WTC11 (cell line): ENCODE measurements at places on chromosomes 6 and 20.
A peak's percentile ranks its signal among the peaks of the same experiment; 100 is the strongest.

DNA sequence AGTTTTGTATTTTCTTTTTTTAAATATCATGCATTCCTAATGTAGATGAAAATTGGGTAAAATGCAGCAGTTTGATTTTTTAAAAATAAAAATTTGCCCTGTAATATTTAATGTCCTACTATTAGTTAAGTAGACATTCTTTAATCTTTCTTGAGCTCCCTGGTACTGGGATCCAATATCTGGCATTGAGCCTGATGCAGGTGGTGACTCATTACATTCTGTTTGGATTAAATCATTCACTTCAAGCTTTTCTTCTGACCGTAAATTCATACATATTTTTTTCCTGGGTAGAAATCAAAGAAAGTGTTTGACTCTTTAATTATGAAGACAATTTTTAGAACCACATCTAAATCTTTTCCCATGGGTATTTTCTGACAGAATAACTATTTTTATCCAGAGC is 768.8 kb upstream of the SLC35B3 start:
- DNase-seq, result no peak

DNA sequence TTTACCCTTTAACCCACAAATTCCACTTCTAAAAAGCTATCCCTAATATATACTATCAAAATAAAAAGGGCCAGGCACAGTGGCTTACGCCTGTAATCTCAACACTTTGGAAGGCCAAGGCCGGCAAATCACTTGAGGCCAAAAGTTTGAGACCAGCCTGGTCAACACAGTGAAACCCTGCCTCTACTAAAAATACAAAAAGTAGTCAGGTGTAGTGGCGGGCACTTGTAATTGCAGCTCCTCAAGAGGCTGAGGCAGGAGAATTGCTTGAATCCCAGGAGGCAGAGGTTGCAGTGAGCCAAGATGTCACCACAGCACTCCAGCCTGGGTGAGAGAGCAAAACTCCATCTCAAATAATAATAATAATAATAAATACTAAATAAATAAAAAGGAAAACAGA is 82.5 kb downstream of the TRIM27 start:
- peak; percentile 28 for DNase-seq

DNA sequence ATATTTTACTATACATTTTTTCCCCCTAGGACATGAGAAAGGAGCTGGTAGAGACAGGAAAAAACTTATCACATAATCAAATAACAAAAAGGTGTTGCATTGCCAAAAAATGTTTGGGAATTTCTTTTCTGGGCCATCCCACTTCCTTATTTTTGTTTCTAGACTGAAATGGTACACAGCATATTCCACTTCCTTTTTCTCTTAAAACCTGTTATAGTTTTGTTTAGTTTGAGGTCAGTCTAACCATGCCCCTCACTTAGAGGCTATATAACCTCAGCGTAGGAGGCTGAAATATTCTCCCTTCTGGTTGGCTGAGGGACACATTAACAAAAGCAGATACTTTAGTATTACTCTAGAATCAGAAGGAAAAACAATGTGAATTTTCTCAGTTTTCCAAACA is 323.9 kb downstream of the GJA1 start:
- no peak for DNase-seq

GRCh38 chr6:116695401-116695800 is 14.4 kb downstream of the KPNA5 start:
- DNase-seq, result no peak

- DNase-seq, result no peak
Observed at GRCh38 chr6:42727627-42728026, 5.2 kb upstream of the PRPH2 start.

DNA sequence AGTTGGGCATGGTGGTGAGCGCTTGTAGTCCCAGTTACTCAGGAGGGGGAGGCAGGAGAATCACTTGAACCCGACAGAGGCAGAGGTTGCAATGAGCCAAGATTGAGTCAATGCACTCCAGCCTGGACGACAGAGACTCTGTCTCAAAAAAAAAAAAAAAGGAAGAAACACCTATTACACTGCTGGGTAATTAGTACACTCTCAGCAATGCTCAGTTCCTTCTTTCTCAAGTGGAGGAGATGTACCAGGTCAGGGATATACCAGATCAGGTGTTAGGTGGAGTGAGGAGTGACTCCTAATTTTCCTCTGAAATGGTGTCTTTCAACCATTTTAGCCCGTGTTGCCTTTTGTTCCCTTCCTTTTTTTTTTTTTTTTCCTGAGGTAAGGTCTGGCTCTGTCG is 30.0 kb upstream of the UBR2 start:
- no peak for DNase-seq

DNA sequence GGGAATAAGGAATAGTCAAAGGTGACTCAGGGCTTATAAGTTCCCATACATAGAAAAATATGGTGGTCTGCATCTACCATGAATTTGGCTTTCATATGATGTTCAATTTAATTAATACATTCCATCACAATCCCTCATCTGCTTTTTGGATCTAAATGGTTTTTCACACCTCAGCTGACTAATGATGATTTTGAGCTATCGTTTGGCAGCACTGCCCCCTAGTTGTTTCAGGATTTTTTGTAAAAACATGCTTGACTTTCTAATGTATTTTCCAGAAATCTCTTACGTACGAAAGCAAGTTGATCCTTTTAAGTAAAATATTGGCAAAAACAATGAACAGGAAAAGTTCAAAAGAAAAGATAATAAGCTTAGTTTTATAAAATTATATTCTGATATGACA is 408.6 kb upstream of the ADGRB3 start:
- DNase-seq, result no peak

DNA sequence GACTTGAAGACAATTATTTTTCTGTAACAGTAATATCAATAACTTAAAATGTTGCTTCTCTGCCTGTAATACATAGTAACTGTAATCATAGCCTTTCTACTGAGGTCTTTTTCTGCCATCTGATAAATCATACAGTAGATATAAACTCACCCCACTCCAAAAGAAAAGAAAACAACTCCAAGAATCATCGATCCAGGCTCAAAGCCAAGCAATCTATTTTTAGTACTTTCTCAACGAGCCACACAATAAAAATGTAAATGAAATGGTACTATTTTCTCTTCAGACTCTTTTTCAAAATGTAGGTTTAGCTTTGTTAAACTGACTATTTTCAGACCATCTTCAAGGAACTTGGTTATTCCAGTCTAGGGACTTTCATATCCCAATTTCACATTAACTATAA is 493.3 kb downstream of the ADGRB3 start:
- no peak for DNase-seq

DNA sequence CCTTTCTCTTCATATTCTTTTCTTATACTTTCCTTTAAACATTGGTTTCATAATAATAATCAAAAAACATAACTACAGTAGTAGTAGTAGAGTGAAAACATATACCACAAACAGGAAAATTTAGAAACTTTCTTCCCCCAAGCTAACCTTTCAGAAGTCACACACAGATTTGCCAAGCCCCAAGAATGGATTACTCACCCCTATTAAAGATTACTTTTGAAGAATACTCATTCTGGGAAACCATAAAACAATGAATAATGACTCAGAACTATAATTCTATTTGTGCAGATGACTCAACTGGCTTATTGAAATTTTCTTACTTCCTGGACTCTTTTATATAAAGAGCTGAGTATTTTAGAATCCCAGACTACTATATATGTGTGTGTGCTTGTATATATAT is 119.4 kb upstream of the GJE1 start:
- DNase-seq, result no peak

DNA sequence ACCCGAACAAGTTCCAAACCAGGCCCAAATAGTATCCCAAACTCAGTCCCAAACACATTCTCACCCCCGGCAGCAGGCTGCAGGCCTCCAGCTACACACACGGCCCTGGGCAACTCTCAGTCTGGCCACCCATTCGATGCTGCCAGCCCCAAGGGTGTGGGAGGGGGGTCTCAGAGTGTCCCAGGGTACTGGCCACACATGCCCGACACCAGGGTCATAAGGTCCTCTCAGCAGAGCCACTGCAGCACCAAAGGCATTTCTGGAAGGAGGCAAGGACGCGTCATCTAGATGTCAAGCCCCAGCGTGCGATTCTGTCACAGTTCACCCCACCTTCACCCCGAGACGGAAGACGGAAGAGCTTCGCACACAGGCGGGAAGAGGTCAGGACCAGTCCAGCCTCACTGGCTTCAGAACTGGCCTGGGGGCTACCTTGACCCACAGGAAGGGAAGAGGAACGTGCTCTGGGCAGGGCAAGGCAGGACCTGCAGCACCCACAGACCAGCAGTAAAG is 9.5 kb downstream of the MYL9 start:
- no peak for DNase-seq

GRCh38 chr20:5919626-5920544 is 30.4 kb downstream of the TRMT6 start:
- DNase-seq, result no peak

- DNase-seq, result no peak
Observed at GRCh38 chr6:127880429-127880828, 20.4 kb downstream of the THEMIS start.
